Activated naive CD4-positive, alpha-beta T cell treated with anti-CD3 and anti-CD28 coated beads, Interleukin-2, amount 50 U/mL, for 16 hours (primary cell): ENCODE measurements at places on chromosomes 6 and 20.
A peak's percentile ranks its signal among the peaks of the same experiment; 100 is the strongest.

- DNase-seq: peak; percentile 26
Observed at GRCh38 chr6:26197933-26198721, 110.9 kb downstream of the HFE start.

GRCh38 chr6:155915651-155916050 is 460.0 kb upstream of the NOX3 start:
- no peak for DNase-seq

DNA sequence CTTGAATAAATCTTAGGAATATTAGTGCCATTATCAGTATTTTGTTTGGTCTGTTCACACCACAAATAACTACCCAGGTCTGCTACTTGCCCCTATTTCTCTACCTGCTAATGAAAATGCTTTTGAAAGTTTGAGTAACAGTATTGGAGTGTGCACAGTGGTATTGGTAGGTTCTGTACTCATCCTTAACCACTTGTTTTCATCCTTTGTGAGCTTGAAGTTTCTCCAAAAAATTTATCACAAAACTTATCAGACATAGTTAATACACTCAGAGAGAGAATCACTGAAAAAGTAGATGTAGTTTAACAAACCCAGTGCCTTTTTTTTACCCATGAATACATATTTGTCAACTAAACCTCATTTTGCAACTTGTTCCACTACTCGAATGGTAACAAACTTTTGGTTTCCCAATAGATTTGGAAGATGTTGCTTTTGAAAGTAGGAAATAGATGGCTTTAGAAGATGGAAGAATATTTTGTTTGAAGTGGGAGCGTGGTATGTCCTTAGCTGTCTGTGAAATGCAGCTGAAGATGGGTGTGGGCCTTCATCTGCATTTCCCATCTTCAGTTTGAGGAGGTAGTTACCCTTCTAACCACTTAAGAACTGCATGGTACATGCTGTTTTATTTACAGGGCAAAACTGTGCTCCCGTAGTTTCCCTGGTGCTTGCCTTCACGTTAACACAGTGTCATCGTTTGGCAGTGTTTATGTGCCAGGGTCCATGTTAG is 9.0 kb downstream of the PTPN1 start:
- no peak for DNase-seq

- DNase-seq: no peak
Observed at GRCh38 chr6:9161731-9162130, 726.4 kb upstream of the SLC35B3 start.

- DNase-seq: no peak
Observed at GRCh38 chr20:57070296-57070695, 196.1 kb downstream of the BMP7 start.

DNA sequence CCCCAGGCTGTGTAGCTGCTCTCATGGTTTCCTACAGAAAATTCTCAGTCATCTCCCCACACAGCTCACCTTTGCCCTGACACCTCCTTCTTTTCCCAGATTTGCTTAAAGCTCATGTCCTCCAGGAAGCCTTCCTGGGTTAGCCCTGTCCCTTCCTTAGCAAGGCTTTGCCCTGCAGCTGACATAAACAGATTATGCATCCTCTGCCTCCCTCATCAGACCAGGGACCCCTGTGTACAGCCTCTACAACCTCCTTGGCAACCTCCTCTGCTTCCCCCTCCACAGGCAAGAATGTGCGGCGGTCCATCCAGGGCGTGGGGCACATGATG is 39.8 kb downstream of the UQCC2 start:
- no peak for DNase-seq

DNA sequence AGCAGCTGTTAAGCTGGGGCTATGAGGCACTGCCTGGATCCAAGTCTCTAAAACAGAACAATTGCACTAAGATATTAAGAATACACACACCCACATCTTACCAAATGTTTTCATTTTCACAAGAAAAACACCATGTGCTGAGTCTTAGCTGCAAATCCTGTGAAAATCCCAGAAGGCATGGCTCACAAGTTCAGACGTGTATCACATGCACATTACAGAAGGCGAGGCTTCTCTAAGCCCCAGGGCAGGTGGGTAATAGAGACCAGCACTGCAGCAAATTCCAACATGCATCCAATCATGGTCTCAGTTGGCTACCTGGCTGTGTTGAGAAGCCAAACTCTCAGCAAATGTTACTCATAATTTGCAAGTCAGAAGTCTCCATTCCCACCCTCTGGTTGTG is 16.2 kb upstream of the CST3 start:
- DNase-seq: no peak

DNA sequence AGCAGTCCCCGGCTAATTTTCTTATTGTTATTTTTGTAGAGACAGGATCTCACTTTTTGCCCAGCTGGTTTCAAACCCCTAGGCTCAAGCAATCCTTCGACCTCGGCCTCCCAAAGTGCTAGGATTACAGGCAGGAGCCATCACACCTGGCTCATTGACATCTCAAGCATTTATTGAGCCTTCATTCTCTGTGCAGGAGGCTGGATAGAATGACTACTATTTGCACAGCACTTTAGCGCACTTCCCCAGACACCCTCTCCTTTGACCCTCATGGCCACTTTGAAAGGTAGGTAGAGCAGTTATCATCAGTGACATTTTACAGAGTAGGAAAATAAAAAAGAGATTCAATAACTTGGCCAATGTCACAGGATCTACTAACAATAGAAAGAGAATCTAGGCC is 124.0 kb upstream of the STXBP5 start:
- DNase-seq: no peak

GRCh38 chr20:49865559-49865958 is 49.8 kb downstream of the SPATA2 start:
- no peak for DNase-seq

DNA sequence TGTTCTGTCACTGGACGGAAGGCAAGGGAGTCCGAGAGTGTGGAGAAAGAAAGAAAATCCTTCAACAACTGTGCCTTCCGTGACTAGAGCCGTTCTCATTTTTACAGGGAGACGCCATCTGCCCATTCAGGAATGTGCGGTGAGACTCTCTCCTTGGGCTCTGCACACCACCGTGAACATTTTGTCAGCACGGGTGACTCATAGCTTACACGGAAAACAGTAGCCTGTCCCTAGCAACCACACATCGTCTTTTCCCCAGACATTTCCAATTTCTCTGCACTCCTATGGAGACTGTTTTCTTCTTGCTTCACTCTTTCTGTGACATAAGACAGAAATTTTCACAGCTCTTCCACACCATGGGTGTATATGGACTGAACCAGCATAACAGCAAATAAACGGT is 55.1 kb downstream of the TBXT start:
- DNase-seq: no peak

DNA sequence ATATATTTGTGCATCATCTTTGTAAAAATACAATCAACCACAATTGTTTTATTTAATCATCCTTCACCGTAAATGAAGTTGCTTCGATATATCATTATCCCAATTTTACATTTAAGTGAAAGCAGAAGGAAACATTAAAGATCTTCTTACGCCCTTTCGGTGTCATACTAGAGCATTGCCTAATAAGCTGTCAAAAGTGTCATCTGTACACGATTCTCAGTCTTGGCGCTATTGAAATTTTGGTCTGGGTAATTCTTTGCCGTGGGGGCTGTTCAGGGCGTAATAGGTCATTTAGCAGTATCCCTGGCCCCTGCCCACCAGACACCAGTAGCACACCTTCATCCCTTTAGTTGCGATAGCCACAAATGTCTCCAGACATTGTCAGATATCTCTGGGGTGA is 40.4 kb upstream of the TMEM170B start:
- no peak for DNase-seq

DNA sequence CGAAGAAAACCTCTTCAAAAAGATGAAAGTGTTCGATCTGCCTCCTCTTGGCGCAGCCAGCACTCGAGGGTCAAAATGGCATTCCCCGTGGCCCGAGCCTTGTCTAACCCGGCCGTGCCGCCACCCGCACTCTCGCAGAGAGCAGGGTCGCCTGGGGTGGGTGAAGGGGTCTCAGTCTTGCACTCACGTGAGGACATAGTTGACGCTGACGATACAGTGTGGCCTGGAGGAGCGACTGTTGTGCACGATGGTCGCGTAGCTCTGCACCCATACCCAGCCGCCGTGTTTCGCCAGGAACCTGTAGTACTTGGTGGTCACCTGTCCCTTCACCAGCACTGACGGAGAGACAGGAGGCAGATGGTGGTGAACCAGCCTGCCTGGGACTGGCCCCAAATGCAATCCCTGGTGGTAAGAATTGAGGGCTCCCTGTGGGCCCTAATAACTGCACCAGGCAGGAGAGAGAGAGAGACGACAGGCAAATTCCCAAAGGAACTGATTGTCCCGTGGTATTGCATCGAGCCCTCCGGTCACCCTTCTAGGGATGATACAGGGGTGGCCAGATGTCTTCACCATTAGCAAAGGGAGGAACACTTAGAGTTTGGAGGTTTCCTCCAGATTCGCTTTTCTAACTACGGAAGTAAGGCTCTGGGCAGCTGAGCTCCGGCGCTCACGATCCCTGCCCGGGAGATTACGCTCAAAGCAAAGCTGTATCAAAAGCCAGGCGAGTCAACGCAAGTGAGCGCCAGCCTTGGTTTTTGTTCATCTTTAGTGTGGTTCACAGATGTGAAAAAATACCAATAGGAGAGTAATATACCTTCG is 17.4 kb downstream of the SIM1 start:
- no peak for DNase-seq

DNA sequence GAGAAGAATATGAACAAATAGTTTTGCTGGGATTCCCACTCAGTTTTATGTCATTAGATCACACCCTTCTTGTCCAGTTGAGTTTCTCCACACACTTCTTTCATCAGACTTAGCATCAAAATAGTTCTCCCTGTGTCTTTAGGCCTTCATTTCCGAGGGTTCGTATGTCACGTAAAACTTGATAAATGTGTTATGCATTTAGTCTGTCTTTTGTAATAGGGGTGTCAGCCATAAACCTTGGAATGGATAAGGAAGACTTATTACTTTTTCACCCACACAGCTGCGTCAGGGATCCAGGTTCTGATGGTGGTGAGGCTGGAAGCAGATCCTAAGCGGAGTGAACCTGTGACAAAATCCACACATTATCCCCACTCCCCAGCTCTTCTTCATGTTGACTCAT is 246.8 kb downstream of the CD83 start:
- DNase-seq: no peak

DNA sequence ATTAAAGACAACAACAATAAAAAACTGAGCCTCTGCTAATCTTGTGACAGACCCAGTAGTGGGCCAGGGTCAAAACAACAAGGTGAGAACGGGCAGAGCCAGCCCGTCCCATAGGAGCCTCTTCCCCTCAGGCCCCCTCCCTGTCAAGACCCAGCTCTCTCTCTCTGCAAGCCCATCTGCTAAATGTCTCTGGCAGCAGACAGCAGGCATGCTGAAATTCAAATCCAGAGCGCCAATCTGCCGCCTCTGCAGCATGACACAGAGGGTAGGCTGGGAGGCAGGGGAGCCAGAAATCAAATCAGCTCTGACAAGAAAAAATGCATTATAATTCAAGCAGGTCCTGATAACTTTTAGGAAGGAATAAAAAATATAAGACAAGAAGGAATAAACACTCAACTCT is 26.3 kb downstream of the METTL24 start:
- DNase-seq: no peak

- no peak for DNase-seq
Observed at GRCh38 chr6:164439331-164439730, 870.1 kb downstream of the C6orf118 start.

GRCh38 chr6:71012866-71013469 is 56.1 kb upstream of the B3GAT2 start:
- DNase-seq: no peak

DNA sequence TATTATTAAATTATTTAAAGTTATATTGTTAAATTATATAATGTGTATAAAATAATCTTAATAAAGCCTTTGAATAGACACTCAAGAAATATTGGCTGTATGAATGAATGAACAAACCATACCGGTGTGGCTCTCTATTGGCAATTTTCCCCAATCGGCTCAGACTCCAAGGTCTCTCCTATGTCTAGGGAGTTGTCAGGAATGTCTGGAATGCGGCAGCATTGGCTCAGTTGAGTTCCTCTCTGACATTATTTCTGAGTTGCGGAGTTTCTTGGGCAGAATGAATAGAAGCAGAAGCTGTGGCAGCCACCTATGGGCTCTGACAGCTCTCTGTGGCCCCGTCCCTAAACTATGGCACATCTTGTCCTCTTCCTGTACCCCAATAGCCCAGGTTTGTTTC is 111.0 kb downstream of the SOBP start:
- no peak for DNase-seq

DNA sequence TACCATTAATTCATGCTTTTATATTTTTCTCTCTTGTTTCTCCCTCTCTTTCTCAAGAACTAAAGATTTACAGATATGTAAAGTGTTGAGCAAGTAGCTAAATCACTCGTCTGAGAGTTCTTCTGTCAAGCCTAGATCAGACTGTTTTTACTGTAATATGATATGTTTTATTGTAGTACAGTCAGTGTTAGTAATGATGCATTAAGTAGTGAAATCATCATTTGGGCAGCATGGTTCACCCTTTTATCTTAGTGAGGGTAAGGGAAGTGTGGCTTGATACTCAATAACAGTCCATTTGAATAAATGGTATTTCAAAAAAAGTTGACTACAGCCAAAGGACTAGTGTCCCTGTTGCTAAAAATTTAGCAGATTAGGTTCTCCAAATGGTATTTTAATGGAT is 9.2 kb downstream of the CYB5R4 start:
- DNase-seq: no peak

- no peak for DNase-seq
Observed at GRCh38 chr6:113287396-113287795, 569.7 kb upstream of the MARCKS start.

GRCh38 chr6:158797331-158798310 is 21.5 kb downstream of the EZR start:
- DNase-seq: no peak

GRCh38 chr6:152671171-152671570 is 26.5 kb upstream of the MYCT1 start:
- no peak for DNase-seq

- no peak for DNase-seq
Observed at GRCh38 chr6:14796974-14797762, 448.7 kb upstream of the JARID2 start.

DNA sequence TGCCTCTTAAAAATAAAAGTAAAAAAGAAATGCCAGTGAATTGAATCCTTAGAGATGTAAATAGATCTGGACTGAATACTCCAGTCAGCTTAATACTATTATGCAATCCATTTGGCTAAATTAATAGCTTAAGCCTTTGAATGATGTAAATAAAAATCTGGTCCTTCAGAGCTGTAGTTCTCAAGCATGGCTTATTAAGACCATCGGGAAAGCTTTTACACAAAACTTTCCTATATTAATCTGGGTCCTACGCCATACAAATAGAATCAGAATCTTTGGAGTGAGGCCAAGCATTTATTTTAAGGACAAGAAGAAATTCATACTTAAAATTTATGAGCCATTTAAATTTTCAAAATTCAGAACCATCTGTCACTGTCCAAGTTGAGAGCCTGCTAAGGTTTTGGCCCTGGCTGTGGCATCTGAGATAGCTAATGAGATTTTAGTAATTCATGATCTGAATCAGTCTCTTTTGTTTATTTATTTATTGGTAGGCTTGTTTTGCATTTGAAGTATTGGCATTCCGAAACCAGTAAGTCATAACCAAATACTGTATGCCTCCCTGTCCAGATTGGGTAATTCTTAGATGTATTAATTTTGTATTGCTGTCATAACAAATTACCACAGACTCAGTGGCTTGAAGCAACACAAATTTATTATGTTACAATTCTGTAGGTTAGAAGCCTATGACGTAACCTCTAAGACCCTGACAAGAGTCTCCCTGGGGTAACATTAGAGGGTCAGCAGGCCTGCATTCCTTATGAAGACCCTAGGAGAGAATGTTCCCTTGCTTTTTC is 228.1 kb upstream of the RAB32 start:
- no peak for DNase-seq

GRCh38 chr6:13978787-13979186 is 54.0 kb downstream of the RNF182 start:
- no peak for DNase-seq
